ENCODE measurements at places on chromosomes 5 and 9.

DNA sequence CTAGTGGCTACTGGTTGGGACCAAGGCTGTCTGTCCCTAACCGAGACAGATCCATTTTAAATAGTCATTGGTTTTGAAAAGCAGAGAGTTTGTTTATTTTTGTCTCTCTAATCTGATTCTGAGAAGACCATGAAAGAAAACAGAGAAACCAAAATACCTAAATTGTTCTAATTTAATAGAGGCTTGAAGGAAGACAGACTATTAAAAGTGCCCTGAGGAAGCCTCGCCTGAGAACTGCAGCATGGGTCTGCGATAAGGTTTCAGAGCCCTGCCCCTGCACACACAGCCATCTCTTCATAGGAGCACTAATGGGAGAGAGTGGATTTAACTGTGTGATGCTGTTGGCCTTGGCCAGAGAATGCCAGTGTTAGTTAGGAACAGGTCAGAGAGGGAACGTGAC is 175.5 kb upstream of the SV2C start:
- DNase-seq = no peak

- DNase-seq = no peak
These were observed 102.2 kb downstream of the PCSK5 start for GRCh38 chr9:75992482-75993206.

GRCh38 chr5:175098301-175098700 is 345.7 kb downstream of the DRD1 start:
- no peak for DNase-seq

DNA sequence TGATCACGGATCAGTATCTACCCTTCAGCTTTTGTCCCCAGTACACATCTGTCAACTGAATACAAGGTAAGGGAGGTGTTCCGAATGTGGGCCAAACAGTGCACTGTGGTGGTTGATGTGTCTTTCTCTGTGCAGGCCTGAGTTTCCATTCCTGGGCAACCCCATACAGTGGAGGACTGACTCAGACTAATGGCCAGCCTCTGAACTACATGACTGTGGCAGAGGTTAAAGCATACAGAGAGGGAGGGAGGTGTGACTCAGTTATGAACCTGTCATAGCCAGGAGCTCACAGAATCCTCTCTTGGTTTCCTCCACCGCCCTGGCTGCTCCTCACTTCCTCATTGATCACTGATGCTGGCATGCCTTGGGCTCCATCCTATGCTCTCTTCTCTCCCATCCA is 136.4 kb upstream of the TAS2R1 start:
- DNase-seq = no peak

DNA sequence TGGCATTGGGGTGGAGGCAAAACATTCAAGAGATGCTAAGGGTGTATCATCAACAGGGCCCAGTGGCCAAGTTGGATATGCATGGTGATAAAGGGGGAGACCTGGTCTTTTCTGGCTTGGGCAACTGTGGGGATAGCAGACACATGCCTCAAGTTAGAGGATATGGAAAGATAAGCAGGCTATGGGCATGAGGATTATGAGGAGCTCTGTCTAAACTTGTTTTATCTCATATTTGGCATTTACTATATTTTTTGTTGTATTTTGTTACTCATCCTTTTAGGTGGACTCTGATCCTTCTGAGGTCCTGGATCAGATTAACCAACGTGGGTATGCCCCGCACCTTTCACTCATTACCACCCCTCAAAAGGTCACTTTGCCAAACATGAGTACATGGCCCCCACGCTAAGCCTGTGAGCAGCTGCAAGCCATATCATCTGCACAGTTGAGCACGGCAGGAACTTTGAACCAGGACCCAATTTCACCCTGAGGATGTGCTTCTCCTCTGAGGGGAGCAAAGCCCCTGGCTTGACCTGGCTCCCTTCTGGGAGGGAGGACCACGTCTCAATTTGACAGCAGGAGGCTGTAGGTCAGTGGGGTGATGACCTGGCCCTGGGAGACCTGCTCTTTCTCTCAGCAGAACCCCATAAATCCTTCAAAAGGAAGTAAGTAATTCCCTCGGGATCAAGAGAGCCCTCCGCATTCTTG is 71.1 kb upstream of the CD180 start:
- no peak for DNase-seq

DNA sequence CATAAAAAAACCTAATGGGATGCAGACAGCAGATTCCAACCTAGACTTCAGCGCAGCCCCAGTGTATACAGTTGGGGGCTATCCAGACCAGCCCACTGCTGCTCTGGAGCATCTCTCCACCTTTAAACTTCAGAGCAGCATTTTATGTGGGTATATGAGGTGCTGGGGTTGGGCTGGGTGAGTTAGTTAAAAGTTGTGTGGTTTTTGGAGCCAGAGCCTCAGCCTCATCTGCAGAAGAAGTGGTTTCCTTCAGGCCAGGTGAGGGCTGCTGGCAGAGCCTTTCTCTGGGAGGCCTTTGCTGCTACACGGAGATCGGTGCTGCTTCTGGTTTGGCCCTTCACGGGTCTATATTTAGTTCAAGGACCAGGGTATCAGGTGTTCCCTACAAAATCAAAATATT is 228.3 kb downstream of the PDZD2 start:
- no peak for DNase-seq

DNA sequence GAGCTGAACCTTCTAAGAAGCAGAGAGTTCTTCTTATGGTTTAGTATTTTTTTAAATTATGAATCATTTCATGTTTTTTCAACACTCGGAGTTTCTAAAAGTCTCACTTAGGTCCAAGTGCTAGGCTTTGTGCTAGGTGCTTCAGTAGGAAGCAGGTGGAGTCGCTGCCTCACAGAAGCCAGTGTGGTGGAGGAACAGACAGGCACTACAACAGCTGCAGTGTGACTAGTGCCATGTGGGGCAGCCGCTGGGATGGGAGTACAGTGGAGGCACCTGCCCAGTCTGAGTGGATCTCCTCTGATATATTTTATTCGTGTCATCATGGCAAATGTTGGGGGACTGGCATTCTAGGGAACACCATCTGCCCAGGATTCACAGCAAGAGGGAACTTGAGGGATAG is 15.3 kb downstream of the PCDHGC5 start:
- no peak for DNase-seq

- peak; percentile 69 for DNase-seq
These were observed 1.3 kb downstream of the ANP32B start for GRCh38 chr9:97984188-97985057.

DNA sequence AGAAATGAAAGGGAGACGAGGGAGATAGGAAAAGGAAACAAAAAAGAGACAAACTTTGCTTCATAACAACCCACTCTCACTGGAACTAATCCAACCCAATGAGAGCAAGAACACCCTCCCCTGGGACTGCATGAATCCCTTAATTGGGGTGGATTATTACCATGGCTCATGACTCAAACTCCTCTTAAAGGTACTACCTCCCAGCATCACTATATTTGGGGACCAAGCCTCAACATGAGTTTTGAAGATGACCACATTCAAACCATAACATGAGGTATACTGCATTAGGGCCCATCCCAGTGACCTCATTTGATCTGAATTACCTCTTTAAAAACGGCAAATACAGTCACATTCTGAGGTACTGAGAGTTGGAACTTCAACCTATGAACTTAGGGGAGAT is 8.0 kb downstream of the MTAP start:
- no peak for DNase-seq

DNA sequence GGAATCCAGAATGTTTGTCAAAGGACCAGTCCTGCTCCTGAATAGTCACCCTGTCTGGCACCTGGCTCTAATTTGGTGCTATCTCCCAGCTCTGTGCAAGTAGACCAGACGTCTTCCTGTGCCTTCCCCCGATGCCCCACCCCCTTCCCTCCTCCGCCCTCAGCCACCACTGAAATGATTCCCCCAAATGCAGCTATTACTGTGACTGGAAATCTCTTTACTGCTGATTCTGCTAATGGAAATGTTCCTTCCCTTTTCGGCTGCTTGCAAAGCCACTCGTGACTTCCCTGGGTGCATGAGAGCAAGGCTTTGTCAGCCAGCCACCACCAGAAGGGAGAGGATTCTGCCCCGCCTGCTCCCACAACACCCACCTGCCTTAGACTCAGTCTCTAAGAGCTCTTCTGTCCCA is 11.4 kb downstream of the ASTN2 start:
- DNase-seq = no peak

DNA sequence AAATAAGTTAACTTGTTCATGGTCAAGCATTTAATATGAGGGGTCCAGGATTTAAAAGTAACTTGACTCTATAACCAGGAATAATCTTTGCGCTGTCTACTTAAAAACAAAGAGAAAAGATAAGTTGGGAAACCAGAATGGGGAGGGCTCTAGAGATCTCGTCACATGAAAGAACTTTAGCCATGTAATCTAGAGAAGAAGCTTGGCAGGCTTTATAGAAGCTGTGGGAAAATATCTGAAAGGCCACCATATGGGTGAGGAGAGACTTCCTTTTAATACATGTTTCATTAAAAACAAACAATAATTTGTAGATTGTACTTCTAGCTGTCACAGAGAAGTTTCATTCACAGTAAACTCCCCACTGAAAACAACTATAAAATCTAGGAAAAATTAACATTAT is 46.7 kb upstream of the PPP1R2B start:
- DNase-seq = no peak

- no peak for DNase-seq
These were observed 2031.8 kb upstream of the CDH6 start for GRCh38 chr5:29161399-29162291.

- no peak for DNase-seq
These were observed 9.8 kb downstream of the GPR21 start for GRCh38 chr9:123043081-123043939.

- DNase-seq = no peak
These were observed 9.0 kb upstream of the LIX1 start for GRCh38 chr5:97151370-97151769.

DNA sequence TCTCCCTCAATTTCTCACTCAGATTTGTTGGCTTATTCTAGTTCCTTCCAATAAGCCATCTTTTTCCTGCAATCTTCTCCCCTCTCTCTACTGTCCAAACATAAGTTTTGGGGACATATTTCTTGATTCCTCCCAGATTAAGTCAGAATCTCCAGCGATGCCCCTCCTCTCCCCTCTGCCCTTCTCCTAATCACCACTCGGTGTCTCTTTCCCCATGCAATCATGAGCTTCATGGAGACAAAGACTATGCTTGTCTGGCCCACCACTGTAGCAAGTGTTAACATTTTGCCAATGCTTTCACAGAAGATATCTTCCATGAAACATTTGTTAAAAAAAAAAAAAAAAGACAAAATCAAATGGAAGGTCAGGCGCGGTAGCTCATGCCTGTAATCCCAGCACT is 42.4 kb downstream of the PDE6A start:
- no peak for DNase-seq
